ENCODE measurements at places on chromosomes 4 and X. TPM values are rescaled to one million over a fixed set of nuclear protein-coding genes. Genes with fewer than 3 reads are reported as not detected.

DNA sequence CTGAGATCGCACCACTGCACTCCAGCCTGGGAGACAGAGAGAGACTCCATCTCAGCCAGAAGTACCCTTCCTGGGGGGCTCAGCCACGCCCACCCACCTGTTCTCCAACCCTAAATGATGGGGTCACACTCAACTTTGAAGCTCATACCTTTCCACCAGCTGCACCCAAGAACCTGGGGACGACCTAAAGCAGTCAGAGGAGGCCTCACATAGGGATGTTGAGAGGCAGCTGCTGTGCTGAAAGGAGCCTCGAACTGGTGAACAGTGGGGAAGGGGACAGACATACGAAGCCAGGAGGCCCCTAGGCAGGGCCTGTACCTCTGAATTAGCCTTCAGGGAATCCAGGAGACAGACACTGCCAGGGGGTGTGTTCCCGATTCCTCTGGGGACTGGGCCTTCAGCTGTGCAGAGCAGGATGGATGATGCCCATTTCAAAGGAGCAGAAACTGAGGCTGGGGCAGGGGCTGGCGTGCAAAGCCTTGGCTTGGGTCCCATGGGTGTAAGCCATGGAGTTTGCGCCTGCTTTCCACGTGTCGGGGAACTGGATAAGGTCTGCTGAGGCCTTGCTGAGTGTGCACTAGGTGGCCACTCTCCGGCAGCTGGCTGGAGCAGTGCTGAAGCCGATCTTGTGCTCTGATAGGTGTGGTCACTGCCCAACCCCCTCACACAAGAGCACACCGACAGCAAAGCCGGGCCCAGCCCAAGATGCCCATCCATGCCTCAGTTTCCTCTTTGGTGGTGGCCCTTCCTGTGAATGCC lies 130.8 kb downstream of the CPZ start:
- DNase-seq: no peak

The HOPX gene
- not detected for polyA plus RNA-seq

GRCh38 chrX:22974616-22975015 lies 25.1 kb upstream of the DDX53 start:
- no peak for DNase-seq

- DNase-seq: no peak
These were observed 128.4 kb upstream of the LIMCH1 start for GRCh38 chr4:41409594-41409895.

GRCh38 chr4:163913571-163913970 lies 419.1 kb downstream of the TMA16 start:
- DNase-seq: no peak

The CABS1 gene
- polyA plus RNA-seq: not detected

DNA sequence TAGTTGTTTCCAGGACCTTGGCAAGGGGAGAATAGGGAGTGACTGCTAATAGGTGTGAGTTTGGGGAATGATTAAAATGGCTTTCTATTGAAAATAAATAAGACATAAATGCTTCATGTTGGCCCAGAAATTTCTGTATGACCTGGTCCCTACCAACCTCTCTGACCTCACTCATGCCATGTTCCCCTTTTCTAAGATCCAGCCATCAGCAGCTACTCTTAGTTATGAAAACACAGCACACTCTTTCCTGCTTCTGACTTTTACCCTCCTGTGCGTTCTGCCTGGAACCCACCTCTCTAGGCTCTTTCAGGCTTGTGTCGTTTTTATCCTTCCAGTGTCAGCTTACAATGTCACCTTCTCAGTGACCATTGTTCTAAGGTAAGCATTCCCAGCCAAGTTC lies 14.8 kb upstream of the CXCL5 start:
- no peak for DNase-seq

DNA sequence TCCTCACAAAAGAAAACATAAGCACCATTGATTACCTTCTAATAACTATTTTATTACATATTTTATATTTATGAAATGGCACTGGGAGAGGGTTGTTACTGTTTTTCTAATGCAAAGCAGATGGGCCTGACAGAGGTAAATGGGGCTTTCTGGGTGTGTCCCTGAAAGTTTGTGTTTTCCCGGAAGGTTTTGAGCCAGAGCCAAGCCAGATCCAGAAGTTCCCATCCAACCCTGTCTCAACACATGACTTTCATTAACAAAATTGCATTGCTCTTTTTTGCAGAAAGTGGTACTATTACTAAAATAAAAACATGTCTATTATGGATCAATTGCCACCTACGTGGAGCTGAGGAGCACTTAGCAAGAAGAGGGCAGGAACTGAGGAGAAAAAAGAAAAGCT lies 181.3 kb downstream of the RAB28 start:
- DNase-seq: no peak

GRCh38 chr4:123452616-123453015 lies 56.0 kb downstream of the SPRY1 start:
- DNase-seq: no peak

The PRKG2 gene
- polyA plus RNA-seq: 0.96 TPM

DNA sequence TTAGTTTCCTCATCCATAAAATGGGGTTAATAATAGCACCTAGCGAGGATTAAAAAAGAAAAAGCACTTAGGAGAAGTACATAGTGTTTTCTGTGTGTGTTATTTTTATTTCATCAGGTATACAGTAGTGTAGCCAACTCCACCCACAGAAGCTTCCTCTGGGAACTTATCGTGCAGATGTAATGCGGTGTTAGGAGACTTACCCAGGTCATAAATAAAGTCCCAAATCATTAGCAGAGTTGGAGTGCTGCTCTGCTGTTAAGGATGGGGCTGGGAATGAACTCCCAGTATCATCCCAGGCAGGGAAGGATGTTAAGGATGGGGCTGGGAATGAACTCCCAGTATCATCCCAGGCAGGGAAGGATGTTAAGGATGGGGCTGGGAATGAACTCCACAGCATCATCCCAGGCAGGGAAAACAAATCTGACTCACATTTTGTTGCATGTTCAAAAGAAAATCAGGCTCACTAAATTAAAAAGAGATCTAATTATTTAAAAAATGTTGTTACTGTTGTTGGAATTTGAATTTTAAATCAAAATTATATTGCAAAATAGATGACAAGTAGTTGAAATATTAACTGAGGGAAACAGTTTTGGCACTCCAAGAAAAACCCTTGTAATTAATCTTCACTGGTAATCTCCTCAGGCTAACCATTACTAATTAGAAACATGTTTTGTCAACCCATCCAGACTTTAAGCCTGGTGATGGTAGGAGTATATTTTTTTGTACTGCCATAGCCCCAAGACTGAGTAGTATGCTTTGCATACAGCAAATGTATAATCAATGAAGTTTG lies 10.2 kb upstream of the SFRP2 start:
- no peak for DNase-seq

DNA sequence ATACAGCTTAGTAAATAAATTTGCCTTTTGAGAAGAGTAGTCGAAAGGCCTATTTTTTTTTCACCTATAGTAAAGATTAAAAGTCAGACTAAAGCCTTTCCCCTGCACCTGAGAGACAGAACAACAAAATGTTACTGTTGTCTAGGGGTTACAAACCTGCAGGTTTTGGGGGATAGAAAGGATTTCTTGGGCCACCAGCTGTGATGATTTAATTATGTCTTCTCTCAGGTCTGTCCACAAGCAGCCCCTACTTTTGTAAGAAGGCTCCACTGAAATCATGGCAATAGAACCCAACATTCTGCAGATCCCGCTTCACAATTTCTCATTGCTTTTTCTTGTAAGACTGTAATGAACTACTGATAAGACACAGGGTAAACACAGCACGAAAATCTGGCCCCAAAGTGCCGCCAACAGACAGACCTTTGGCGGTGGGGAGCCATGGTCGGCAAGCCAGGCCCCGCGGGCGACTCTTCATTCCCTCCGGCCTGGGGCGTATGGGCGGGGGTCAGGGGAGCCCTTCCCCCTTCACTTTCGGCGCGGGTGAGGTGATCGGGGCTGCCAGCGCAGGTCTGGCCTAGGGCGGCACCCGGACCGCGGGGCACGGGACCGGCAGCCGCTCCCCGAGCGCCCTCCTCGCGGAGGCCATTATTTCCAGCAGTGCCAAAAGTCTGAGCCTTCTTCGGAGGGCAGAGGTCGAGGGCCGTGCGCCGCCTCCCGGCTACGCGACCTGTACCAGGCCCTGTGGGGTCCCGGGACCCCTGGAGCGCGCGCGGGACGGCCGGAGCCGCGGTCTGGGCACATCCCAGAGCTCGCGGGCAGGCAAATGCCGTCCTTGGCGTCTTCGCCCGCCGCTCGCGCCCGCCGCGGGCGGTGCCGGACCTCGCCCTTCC lies 812 bp upstream of the KDM6A start:
- DNase-seq: no peak

GRCh38 chr4:108703370-108703769 lies 53.0 kb downstream of the OSTC start:
- no peak for DNase-seq

The SLC25A5 gene
- polyA plus RNA-seq: 625 TPM
